ENCODE measurements at places on chromosomes 2 and 18.

GRCh38 chr2:108449410-108450130 lies 564 bp downstream of the GCC2 start:
- peak; percentile 63 for DNase-seq

GRCh38 chr18:73101977-73102376 lies 234.2 kb upstream of the NETO1 start:
- DNase-seq, result no peak

GRCh38 chr2:233250568-233250967 lies 905 bp upstream of the ATG16L1 start:
- no peak for DNase-seq

GRCh38 chr2:151334082-151334815 lies 23.1 kb upstream of the TNFAIP6 start:
- peak; percentile 92 for DNase-seq

DNA sequence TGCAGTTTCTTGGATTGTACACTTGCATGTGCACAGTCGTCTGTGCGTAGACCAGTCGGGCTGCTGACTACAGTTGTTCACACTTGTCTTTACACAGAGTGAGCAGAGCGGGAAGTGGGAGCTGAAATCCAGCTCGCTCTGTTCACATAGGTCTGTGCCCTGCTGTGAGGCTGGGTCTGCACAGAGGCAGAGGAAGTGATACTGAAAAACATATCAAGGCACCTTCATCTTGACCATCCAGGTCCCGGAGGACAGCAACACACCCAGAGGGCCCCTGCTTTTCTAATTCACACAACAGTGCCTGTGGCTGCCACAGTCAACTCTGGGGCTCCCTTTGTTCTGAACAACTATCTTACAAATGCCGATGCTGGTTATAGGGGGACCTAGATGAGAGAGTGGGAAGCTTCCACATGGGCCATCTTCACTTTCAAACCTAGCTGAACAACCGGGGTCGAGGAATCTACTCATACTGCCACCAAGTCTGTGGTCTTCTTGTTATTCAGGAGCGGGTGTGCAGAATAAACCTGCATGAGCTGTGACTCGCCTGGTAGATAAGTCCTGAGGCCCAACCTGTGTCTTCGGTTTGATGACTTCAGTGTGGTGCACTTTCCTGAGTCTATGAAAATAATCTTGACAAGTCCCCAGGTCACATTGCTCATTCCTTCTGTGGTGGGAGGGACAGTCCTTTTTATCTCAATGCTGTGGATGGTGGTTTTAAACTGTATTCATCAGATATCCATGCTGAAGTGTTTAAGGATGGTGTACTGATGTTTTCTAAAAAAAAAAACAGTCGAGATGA lies 3.5 kb upstream of the ADNP2 start:
- DNase-seq, result no peak

Data from GM23248 (cell line).